ENCODE measurements at places on chromosomes 16 and 17.

GRCh38 chr16:82623241-82623640 lies 3.5 kb upstream of the CDH13 start:
- no peak for DNase-seq

GRCh38 chr16:73725156-73725555 lies 571.5 kb upstream of the PSMD7 start:
- no peak for DNase-seq

GRCh38 chr17:81176666-81177065 lies 10.6 kb upstream of the AATK start:
- no peak for DNase-seq

GRCh38 chr17:49703557-49704277 lies 4.0 kb downstream of the SLC35B1 start:
- DNase-seq: peak; percentile 41

DNA sequence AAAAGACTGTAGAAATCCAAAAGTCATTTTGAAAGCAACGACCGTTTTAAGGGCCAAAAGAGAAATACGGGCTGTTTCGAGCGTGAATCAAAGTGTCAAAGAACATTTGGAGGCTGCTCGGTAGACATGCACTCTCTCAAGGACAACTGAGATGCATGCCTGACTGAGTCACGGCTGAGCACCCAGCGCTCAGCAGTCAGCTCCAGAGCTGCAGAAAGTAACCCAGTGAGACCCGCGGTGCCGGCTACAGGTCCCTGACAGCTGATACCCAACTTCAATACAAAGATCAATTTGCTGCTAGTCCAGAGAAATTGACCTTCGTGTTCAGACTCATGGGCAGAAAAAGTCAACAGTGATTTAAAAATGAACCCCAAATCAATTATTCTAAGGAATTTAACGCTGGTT lies 214.9 kb downstream of the STX8 start:
- DNase-seq: no peak

DNA sequence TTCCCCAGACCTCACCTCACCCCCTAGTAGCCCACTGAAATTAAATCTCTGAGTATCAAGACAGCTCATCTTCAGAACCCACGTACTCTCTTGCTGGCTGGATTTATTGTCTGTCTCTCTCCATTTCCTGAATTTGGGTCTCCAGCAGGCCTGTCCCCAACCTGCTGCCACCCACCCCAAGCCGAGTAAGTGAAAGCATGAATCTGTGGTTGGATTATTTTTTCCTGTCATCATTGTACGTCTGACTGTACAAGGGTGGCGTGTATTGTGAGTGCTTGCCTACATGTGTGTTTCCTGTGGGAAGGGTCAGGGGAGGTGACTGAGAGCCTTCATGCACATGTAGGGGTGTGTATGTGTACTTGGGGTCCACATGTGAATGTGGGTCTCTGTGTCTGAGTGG lies 5.4 kb downstream of the TNP2 start:
- peak; percentile 45 for DNase-seq

GRCh38 chr17:15249487-15249886 lies 15.6 kb downstream of the PMP22 start:
- no peak for DNase-seq

DNA sequence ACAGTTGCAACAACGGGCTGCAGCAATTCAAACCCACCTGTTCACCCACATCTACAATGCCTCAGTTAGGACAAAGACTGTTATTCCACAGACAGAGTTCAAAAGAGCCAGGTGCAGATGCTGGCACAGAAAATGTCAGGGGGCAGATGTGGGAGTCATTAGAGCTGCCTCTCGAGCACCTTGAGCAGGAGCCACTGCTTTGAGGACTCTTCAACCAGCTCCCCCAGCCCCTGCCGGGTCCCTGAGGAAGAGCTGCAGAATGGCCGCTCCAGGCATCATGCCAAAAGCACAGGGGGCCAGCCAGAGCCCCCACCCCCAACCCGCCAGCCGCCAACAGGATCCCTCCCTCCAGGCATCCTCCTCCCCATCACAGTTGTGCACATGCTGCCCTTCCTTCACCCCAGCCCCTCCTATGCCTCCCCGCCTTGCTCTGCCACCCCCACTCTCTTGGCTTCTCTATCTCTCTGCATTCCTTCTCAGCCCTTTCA lies 20.8 kb downstream of the C17orf67 start:
- DNase-seq: no peak

GRCh38 chr17:80815151-80815681 lies 176.4 kb upstream of the CHMP6 start:
- no peak for DNase-seq

DNA sequence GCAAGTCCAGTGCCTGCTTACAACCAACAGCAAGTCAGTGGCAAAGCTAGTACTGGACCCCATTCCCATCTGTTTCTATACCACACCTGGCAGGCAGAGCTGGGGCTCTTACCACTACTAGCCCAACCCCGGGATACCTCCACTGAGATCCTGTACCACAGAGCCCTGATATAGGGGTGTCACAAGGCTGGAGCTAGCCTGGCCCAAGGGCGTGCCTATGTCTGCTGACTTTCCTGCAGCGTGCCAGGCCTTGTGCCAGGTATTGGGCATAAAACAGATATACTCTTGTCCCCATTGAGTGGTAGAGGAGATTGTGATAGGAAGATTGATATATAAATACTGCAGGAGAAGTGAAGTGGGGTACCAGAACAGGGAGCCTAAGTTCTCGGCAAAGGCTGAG lies 44.4 kb downstream of the PLD6 start:
- DNase-seq: no peak

DNA sequence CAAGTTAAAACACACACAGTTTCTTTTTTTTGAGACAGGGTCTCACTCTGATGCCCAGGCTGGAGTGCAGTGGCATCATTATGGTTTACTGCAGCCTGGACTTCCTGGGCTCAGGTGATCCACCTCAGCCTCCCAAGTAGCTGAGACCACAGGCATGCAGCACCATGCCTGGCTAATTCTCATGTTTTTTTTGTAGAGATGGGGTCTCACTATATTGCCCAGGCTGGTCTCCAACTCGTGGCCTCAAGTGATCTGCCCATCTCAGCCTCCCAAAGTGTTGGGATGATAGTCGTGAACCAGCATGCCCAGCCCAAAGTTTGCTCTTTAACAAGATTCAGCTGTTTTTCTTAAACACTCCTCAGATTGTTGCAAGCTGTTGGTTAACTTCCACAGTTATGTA lies 39.0 kb downstream of the PRPSAP2 start:
- DNase-seq: no peak

- no peak for DNase-seq
These were observed 16.3 kb downstream of the CARHSP1 start for GRCh38 chr16:8852534-8852933.

DNA sequence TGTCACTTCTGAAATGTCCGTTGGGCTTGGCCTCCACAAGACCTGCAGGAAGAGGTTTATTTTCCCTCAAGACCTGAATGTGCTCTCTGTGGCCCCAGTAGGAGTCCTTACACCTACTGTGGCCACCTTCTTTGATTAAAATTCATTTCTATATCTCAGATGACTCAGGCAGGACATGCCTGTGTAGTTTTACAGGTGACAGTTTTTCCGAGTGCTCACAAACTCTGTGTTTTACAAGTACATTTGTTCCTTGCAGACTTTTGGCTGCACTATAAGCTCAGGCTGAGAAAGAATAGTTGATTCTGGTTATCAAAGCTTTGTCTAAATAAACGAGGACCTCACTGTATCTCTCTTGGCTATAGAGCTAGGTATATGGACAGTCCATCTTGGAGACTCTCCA lies 257.1 kb downstream of the MAP2K4 start:
- no peak for DNase-seq

DNA sequence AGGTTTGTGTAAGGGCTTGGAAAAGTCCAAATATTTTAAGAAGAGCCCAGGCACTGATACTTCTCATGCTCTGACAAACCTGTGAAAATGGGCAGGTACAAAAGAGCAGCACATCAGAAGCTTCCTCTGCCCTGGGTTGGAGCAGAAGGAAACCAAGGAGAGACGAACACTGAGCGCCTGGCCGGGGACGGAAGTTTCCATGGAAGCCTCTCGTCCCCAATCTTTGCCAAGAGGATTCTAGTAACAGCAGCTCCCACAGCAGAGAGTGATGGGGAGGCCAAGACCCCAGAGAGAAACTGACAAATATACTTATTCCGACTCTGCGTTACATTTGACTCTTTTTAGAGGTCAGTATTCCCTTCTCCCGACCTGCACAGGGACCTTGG lies 268.5 kb downstream of the C16orf95 start:
- no peak for DNase-seq

DNA sequence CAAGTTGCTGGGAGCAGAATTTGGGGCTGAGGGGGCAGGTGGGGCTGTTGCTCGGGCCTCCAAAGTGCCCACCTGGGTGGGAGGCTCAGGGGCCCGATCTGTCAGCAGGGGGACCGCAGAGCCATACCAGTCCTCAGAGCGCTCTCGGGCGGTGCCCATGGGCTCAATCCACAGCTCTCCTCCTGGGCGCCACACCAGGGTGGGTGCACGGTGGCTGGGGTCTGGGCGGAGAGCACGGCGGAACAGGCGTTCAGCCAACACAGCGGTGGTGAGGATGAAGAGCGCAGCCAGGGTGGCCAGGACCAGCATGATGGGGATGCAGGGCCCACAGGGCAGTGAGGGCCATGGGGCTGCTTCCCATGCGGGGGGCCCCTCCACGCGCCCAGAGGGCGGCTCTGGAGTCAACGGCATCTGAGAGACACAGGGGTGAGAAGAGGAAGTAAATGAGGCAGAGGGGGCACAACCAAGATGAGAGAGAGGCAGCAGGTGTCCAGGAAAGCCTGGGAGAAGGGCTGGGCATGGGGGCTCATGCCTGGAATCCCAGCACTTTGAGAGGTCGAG lies 1.2 kb downstream of the C16orf54 start:
- DNase-seq: no peak

- DNase-seq: no peak
These were observed 7.1 kb downstream of the COPZ2 start for GRCh38 chr17:48030531-48030930.

GRCh38 chr16:2237102-2237482 lies 848 bp downstream of the DNASE1L2 start:
- no peak for DNase-seq

DNA sequence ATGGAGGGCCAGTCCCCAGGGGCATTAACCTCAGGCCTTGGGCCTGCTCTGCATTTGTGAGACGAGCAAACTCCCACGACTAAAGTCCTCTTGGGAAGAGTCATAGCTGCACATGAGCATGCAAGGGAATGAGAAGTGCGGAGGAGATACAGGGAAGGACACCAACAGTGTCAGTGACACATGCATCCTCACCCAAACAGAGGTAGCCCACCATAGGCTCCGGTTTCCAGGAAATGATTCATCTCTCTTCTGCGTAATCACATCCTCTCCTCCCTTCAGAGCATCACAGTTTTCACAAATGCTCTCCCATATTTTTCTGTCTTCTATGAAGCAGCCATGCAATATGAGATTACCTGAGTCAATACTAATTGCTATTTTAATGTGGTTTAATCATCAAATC lies 725.7 kb upstream of the GOT2 start:
- DNase-seq: no peak

DNA sequence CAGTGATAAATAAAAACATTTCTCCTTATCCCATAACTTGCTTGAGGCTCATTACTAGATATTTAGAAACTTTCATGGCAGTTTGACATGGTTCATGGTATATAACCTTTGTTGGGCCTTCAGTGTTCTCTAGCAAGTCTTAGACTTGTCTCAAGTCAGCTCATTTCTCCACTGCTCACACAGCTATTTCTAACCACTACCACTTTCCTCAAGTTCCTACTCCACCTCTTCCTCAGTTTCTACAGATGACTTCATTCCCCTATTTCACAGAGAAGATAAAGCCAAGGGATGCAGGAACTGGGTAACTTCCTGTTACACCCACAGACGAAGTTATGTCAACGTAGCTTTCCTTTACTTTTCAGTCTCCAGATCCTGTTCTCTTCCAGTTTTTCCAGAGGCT lies 23.2 kb downstream of the NLK start:
- no peak for DNase-seq

- DNase-seq: no peak
These were observed 80.2 kb upstream of the TOB1 start for GRCh38 chr17:50946223-50946890.

DNA sequence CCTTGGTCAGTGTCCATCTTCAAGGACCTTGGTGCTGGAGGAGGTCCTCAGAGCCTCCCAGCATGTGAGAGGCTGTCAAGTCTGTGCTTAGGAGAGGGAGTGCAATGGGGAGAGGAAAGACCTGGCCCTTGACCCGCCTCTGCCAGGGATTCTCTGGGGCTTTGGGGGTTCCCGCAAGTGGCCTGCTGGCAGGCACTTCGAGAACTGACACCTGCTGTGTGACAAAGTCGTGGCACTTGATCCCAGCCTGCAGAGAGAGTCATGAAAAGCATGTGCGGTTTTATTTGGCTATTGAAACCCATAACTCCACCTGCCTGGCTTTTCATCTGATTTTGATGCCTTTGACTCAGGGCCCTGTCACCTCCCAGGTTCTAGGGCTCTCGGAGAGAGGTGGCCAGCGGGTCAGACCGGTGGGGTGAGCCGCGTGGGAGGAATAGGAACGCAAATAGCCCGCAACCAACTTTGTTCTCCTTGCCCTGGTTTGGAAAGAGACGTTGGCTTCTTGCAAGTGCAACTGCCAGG lies 42.8 kb upstream of the GSE1 start:
- DNase-seq: no peak

DNA sequence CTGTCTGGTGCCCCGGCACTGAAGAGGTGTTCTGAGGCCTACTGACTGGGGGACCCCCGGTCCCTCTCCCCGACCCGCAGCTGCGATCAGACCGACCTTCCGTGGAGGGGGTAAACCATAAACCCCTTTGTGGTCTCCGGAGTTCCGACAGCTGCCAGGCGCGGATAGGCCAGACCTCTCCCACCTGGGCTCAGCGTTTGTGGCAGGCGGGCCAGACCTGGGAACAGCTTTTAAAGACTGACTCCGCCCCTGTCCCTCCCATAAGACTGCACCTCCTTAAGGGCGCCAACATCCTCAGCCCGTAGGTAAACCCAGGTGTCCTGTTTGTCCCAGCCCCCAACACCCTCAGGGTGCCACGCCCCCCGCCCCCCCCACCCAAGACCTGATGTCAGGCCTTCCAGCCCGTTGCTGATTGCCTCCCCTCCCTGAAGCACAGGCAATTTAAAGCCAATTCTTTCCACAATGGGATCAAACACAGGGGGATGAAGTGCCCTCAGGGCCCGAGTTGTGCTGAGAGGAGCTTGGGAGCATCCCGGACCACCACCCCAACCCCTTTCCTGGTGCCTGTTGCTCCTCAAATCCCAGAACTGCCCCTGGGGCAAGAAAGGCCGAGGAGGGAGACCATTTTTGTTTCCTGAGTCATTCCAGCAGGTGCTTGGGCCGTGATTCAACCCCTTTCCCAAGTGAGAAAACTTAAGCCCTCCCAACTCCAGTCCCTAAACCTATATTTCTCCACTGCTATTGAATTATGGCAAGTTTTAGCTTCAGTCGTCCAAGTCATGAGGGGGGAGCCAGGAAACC lies at the start of gene SOX15:
TSS of gene SOX15 (minus strand) at position 204 of the 801 bp plus-strand sequence. CDS start 418 bp downstream, outside the sequence.
- no peak for DNase-seq
